Retina (tissue), 1 donor: ENCODE measurements at places on chromosomes 5 and 9.

DNA sequence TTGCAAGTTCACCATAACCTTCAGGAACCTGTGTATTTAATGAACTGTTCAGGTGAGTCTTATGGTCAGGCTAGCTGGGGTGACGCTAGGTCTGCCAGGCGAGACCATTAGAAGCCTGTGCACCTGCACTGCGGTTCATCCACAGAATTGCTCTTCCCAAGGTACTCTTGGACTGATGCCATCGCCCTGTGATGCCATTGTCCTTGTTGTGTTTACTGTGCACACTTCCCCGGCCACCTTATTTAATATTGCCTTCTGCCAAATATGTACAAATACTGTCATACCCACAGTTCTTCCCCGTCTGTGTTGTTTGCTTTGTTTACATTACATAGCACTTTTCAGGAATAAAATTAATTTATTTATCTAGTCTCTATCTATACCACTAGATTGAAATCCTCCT, 66.3 kb downstream of the RCL1 start:
- DNase-seq: no peak

DNA sequence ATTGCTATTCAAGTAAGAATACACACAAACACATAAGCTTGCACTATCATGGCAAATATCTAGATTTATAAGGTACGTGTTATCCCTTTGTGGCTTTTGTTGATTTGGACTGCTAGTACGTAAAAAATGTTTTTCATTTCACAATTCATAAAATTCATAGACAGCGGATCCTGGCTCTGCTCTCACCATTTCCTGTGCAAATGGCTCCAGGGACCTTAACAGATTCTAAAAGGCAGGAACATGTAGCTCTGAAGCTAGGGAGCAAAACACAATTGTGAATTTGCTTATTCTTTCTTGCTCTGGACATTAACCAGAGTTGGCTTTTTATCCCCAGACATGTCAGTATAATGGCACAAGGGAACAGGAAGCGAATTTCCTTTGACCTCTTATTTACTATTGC, 1019.9 kb upstream of the WWC1 start:
- DNase-seq: no peak

DNA sequence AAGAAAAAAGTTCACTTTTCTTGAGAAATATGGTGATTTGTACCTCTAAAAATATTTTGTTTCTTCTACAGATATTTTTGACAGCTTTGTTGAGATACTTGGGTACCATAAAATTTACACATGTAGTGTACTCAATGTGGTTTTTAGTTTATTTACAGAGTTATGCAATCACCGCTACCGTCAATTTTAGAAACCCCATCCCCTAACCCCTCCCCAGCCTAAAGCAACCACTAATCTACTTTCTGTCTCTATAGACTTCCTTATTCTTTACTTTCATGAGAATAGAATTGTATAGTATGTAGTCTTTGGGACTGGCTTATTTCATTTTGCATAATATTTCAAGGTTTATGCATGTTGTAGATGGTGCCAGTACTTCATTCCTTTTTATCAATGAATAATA, 45.0 kb upstream of the TDRD7 start:
- DNase-seq: no peak

- no peak for DNase-seq
Observed at GRCh38 chr5:154631141-154631540, 124.0 kb upstream of the LARP1 start.

GRCh38 chr5:73507062-73507461, 8.8 kb downstream of the BTF3 start:
- DNase-seq: no peak

DNA sequence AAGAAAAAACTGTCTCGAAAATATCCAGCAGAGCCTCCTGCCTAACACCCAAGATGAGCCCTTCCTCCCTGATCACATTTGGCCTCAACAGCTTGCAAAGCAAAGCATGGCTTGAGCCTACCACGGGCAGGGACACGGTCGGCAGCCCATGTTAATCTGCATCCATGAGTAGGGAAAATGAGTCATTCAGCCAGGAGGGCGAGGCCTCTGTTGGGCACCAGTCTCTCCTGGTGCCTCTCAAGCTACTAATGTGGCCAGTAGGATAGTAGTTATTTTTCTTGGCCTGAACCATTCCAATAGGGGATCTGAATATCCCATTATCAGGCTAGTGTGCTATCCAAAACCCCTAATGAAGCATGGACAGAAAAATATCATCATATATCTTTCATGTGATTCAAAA, 43.0 kb upstream of the SHB start:
- no peak for DNase-seq

GRCh38 chr5:57495285-57496086, 12.9 kb upstream of the ACTBL2 start:
- no peak for DNase-seq

DNA sequence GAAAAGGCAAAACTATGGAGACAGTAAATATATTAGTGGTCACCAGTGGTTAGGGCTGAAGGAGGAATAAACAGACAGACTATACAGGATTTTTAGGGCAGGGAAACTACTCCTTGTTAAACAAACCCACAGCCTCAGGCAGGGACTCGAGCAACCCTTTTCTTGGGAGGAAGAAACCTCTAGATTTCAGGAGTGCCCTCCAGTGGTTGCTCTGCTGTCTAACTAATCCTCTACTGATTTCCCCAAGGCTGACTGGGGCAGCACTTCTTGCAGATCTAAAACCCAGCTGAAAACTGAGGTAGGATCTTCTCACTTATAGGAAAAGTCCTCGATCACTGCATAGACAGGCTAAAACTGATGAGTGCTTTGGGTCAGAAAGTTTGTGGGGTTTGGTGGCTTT, 176.8 kb downstream of the ISOC1 start:
- DNase-seq: no peak

DNA sequence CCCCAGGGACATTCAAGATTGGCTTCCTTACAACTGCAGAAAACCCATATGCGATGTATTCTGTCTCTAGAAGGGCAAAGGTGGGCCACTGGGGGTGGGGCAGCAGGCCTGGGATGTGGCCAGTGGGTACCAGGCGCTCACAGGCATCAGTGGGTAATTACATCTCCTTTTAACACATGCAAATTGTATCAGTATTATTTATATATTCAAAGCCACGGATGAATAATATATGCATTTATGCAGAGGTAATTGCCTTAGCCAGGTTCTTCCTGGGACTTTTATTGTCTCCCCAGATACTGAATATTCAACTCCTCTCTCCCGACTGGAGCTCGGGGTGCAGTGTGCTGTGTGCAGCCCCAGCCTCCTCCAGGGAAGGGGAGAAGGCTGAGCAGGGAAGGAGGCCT, 109.4 kb upstream of the MVB12B start:
- DNase-seq: no peak

GRCh38 chr9:36632892-36633291, 60.2 kb downstream of the MELK start:
- peak; percentile 14 for DNase-seq

GRCh38 chr9:136901516-136902258, 15.4 kb downstream of the TRAF2 start:
- DNase-seq: no peak

DNA sequence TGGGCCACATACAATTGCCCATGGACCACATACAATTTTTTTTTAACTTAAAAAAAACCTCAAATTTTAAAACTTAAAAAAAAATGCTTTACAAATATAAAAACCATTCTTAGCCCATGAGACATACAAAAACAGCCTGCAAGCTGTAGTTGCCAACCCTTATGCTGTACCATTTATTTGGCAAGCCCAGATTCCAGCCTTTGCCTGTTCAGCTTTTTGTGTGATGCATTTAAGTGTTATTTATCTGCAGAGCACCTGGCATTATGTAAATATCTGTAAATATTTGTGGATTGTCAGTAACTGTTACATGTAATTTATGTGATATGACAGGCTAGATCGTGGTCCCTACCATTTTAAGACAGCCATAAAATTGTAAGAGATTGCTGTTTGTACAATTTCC, 32.6 kb downstream of the HEXB start:
- DNase-seq: no peak

- DNase-seq: no peak
Observed at GRCh38 chr5:96922499-96923244, 13.2 kb upstream of the LNPEP start.

DNA sequence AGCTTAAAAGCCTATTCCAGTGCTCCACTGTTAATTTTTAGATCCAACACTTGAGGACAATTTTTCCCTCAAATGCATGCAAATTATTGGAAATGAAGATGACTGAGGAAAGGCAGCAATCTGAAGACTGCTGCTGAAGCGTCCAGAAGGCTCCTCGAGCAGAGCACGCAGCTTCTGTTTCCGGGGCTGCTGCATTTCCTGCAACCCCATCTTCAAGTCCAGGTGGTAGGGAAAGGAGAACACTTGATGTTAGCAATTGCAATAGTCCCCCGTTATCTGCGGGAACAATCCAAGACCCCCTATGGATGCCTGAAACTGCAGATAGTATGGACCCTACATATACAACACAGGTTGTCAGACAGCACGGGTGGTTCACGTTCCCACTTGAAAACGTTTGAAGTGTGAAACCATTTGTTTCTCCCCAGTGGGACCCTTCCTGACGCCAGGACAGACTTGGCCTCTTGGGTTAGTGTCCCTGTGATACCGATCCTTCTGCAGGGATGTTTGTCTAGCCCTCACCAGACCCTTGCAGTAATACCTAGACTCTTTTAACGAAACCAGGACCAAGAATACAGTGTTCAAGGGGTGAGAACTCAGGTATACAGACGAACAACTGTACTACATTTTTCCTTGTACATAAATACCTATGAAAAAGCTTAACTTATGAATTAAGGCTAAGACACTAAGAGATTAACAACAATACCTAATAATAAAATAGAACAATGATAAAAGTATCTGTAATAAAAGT, 152.3 kb downstream of the HSD17B3 start:
- no peak for DNase-seq

- DNase-seq: no peak
Observed at GRCh38 chr5:123012321-123012720, 24.2 kb downstream of the PPIC start.

GRCh38 chr5:74282490-74282889, 358.0 kb downstream of the ENC1 start:
- no peak for DNase-seq

DNA sequence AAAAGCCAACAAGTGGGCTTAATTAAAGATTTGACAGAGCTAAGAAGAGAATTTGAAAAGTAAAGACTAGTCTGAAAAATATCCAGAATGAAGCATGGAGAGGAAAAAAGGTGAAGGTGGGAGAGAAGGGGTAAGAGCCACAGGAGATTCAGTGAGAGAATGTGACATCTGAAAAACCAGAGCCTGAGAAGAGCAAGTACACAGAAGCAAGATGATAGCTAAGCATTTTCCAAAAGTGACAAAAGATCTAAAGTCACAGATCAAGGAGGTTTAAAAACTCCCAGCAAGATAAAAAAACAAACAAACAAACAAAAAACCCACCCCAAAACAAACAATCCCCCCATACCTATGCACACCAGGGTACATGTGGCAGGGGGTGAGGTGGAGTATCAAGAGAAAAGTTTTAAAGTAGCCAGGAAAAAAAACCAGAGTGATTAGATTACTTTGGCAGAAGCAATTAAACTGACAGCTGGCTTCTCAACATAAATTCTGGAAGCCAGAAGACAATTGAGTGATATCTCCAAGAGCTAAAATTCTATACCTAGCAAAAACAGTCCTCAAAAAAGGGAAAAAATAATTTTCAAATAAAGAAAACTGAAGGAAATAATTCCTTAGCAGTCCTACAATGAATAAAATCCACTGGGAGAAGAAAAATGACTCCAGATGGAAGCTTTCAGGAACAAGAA, 111.4 kb downstream of the RAPGEF6 start:
- no peak for DNase-seq

DNA sequence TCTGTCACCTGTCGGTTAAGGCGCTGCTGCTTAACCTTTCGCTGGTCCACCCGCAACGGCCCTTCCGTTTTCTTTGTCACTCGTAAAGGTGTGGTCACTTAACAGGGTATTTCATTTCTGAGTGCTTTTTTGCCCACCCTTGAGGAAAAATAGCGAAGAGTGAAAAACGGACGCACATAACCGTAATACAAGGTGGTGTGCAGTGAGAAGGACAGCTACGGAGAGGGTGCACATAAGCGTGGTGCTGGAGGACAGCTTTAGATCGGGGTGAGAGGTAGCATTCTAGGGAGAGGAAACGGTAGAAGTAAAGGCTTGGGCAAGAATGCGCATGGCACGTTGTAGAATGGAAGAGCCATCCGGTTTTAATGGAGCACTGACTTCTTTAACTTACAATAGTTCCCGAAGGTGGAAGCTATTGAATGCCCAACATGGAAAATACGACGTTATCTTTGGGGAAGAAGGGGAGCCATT, 761 bp downstream of the CCT5 start:
- no peak for DNase-seq

DNA sequence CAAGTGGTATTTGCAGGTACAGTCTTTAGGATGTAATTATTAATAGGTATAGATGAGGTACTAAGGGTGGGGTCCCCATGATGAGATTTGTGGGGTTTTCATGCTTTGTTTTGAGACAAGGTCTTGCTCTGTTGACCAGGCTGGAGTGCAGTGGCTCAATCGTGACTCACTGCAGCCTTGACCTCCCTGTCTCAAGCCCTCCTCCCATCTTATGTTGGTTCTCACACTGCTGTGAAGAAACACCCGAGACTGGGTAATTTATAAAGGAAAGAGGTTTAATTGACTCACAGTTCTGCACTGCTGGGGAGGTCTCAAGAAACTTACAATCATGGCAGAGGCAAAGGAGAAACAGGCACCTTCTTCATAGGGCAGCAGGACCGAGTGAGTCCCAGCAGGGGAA, 217.5 kb downstream of the CDK5RAP2 start:
- DNase-seq: no peak

DNA sequence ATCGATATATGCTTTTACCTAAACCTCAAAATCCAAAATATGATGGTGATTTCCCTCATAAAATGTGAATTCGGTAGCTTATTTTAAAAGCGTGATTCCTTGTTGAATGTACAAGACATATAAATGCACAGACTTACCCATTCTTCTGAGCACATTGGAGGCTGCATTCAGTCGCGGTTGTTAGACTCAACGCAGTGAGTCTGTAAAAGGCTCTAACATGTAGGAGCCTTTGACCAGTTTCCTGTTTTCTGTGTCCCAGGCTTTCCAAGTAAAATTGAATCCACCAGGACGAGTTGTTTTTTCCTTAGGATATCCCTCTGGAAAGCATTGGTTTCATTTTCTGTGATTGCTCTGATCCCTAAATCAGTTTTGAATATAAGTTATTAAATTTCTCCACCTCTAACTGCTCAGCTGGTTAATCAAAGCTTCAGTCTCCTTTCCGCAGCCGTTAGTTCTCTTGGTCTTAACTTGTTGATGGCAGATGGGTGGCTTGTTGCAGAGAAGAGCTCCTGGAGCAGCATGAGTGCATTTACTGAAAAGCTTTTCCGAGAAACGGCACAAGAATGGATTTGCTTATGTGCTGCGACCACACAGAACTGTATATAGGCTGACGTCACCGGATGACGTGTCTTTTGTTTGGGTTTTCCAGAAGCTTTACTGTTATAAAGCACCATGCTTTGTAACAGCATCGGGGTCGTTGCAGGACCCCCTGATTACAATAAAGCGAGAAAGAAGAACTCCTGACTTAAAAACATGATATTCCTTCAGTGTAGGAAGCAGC, at the start of gene LRRTM2:
TSS of gene LRRTM2 (minus strand) at position 565 of the 781 bp plus-strand sequence. CDS start at position 141, 424 bp downstream.
- DNase-seq: peak; percentile 87

GRCh38 chr5:100647461-100648230, 112.5 kb downstream of the FAM174A start:
- DNase-seq: no peak

GRCh38 chr5:150052956-150053712, 33.2 kb downstream of the CSF1R start:
- no peak for DNase-seq

GRCh38 chr5:89137148-89137547, 254.2 kb upstream of the MEF2C start:
- no peak for DNase-seq
